ENCODE measurements at places on chromosomes 16 and 17.

DNA sequence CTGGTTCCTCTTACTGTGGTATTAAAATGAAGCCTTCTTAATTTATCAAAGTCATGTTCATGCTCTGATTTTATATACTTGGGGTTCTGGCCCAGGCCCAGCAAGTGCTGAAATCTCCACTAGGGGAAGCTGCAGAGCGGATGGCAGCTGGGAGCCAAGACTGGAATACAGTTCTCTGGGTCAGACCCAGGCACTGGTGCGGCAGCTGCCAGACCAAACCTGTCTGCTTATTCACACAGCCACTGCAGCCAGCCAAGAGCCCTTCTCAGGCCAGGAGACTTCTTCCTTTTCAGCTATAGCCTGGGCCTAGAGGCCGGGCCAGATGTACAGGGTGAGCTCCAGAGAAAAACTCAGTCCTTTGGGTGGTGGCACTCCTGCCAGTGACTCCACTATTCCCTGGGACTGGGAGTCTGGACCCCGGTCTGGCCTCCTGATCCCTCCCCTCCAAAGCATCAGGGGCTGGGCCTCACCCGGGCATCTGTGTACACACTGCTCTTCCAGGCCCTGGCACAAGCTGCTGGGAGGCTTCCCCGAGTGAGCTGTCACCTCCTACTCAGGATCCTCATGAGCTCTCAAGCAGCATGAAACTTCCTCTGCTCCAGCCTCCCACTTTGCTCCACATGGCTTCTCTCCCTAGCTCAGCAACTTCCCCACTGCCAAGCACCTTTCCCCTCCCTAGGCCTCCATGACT lies 24.4 kb downstream of the ATP6V0D1 start:
- no peak for DNase-seq

GRCh38 chr16:64974381-64974780 lies 147.5 kb downstream of the CDH11 start:
- DNase-seq, result no peak

DNA sequence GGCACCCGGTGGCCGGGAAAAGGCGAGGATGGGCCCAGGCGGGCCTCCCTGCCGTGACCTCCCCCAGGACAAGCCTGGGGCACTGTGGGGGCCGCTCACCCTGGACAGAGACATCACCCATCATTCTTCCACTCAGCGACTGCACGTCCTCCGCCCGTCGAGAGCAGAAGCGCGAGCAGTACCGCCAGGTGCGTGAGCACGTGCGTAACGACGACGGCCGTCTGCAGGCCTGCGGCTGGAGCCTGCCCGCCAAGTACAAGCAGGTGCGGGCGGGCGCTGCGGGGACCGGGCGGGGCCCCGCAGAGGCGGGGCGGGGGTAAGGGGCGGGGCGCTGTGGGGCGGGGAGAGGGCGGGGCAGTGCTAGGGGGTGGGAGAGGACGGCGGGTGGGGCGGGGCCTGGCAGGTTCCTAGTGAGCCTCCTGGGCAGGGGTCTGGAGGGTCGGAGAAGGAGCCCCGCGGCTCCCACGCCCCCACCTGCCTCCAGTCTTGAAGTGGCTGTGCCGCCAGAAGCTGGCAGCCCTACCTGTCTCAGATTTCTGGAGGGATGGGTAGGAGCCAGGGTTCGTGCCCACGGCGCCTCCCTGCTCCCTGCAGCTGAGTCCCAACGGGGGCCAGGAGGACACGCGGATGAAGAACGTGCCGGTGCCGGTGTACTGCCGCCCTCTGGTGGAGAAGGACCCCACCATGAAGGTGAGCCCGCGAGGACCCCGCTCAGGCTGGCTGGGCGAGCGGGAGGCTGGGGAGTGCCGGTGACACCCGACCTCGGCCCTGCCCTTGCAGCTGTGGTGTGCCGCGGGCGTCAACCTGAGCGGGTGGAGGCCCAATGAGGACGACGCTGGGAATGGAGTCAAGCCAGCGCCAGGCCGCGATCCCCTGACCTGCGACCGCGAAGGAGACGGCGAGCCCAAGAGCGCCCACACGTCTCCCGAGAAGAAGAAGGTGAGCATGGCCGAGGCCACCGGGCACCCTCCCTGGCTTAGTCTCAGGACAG lies 7.5 kb downstream of the NME3 start:
- DNase-seq, result no peak

GRCh38 chr16:23125277-23125676 lies 24.0 kb downstream of the USP31 start:
- no peak for DNase-seq

DNA sequence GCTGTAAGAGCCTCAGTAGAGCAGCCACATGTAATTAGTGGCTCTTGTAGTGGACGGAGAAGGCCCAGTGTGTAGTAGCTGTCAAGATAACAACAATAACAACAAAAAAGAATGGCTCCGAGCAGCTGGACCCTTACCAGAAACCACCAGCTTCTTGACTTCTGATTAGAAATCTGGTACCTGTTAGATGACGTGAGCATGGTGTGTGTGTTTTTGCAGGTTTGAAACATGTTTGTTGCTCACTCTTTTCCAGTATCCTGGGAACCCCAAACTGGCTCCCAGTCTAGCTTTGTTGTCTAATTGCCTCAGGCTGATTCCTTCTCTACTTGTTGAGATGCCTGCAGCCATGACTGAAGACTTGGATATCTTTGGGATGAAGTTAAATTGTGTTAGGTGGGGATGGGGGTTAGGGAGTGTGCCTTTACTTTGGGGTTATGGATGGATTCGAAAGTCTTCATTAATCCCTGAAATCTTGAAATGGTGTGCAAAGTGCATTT lies 21.0 kb downstream of the IGF2BP1 start:
- no peak for DNase-seq

DNA sequence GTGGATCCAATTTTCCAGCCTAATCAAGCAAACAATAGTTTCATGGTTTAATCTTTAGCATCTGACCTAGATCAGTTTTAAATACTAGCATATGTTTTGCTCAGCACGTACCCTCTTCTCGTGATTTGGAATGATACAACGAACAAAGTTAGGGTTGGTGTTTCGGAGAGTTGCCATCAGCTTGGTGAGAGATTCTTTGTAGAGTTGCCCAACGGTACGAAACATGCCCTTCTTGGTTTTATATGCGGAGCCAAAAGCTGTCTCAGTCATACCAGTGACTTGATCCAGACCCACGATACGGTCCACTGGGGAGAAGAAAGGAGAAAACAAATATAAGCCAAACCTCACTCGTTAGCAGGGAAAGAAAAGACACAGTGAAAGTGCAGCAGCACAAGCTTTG lies 85.3 kb downstream of the NDEL1 start:
- DNase-seq, result no peak

- no peak for DNase-seq
Observed at GRCh38 chr17:44266402-44267164, 1.4 kb downstream of the SLC4A1 start.

DNA sequence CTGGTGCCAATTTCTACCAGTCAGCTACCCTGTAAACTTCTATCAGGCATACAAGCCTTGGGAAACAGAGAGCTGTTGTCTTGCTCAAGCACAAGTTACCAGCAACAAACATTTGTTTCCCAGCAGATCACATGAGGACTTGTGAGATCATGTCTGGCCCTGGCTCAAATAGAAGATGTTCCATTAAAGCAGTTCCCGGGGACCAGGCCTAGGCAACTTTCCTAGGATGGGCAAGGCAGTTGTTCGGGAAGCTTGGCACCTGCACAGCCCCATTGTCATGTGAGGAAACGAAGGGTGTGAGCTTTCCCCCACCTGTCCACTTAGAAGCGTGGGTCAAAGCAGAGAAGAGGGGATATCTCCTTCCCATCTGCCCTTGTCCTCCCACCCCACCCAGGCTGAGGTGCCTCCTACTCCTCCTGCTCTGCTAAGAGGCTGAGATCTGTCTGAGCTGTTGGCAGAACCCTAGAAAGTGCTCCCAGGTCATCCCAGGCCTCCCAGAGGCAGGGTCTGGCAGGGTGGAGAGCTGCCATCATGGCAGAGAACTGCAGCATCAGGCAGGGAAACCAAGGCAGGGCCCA lies 11.2 kb upstream of the SLC47A2 start:
- no peak for DNase-seq

DNA sequence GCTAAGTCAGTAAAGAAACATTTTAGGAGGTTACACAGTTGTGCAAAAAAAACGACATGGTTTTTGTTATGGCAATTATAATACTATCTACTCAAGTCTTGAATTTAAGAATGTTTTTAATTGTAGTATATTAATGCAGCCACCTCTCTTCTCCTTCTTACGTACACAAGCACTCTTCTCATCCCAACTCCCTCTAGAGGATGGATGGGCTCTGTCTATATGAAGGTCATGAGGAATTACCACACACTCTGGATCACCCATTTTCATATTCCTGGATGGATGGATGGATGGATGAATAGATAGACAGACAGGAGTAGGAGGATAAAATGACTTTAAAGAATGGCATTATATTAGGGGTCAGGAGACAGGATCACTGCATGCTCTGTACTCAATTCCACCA lies 120.0 kb downstream of the PHKB start:
- DNase-seq, result no peak

GRCh38 chr16:81703177-81704155 lies 75.6 kb upstream of the PLCG2 start:
- no peak for DNase-seq

DNA sequence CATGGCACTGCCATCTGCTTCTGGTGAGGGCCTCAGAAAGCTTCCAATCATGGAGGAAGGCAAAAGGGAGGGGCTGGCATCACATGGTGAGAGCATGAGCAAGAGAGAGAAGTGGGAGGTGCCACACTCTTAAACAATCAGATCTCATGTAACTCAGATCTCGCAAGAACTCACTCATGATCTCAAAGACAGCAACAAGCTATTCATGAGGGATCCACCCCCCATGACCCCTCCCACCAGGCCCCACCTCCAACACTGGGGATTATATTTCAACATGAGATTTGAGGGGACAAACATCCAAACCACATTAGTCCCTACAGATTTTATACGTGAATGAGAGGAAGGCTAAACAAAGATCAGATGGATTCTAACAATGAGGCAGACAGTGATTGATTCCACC lies 8.9 kb upstream of the TMEM132E start:
- no peak for DNase-seq

DNA sequence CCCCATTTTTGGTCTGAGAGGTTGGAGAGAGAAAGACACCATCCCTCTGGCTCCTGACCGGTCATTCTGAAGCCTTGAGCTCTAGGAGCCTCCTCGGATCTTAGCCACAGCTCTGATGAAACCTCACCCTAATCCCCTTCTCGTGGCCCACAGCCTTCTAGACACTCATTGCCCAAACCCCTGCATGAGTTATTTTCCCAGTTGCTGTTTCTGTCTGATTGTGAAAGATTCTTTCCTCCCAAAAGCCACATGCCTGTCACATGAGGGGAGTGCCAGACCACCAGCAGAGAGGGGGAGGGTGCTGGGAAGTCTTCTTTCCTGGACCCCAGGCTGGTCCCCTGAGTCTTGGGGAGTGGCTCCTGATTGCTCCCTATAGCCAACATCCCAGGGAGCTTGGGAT lies 17.6 kb upstream of the ABR start:
- DNase-seq, result no peak

- DNase-seq, result no peak
Observed at GRCh38 chr17:57530508-57530907, 214.6 kb downstream of the CCDC182 start.

- DNase-seq, result no peak
Observed at GRCh38 chr16:8373676-8374431, 216.5 kb downstream of the TMEM114 start.

GRCh38 chr17:38727736-38728135 lies 2.4 kb upstream of the CISD3 start:
- no peak for DNase-seq

DNA sequence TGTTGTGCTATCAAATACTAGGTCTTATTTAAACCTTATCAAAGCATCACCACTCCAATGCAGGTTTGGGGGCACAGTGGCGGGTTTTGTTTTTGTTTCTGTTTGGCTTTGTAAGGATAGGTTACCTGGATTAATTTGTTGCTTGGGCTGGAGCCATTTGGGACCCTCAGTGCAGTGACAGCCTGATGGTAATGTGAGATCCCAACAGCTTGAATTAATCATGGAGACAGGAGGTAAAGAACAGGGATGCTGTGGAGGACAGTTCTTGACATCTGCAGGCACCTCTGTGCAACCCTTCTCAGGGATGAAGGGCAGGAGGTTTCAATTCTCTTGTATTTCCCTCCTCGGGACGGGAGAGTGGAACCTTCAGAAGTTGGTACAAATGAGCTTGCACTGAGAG lies 40.5 kb downstream of the SHISA9 start:
- no peak for DNase-seq

- no peak for DNase-seq
Observed at GRCh38 chr17:76121932-76122430, 18.4 kb upstream of the EXOC7 start.

DNA sequence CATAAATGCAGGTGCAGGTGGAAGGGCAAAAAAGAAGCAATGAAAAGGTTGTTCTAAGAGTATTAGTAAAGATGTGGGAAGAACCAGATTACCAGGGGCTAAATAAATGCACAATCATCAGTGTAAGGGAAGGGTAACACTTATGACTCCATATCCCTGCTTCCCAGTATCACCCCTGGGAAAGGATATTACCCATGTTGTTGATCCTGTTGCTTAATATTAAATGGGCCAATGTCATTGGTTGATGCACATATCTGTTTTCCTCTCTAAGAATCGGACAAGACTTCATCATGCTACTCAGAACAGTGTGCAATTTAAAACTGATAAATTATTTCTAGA lies 34.7 kb upstream of the ABCA6 start:
- no peak for DNase-seq

- DNase-seq, result no peak
Observed at GRCh38 chr16:72913551-72913950, 134.4 kb downstream of the ZFHX3 start.

- peak; percentile 61 for DNase-seq
Observed at GRCh38 chr17:77409282-77410161, 268.8 kb downstream of the SEC14L1 start.

DNA sequence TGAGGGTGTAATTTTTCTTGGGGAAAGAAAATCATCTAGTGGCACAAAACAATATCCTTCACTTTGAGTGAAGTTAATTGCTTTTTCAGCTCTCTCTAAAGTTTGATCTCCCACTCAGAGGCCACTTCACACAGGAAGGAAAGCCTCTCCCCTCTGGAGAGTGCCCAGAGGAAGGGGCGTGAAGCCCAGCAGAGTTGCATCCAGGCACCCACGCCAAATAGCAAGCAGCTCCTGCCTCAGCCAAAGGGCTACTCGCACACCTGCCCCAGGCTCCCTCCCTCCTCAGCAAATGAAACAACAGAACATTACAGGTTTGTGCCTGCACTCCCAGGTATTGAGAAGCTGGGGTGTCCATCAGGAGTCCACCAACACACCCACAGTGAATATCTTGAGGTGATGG lies 183.0 kb upstream of the RPL38 start:
- no peak for DNase-seq

GRCh38 chr16:75074920-75075687 lies 41.5 kb downstream of the LDHD start:
- DNase-seq, result peak; percentile 84

DNA sequence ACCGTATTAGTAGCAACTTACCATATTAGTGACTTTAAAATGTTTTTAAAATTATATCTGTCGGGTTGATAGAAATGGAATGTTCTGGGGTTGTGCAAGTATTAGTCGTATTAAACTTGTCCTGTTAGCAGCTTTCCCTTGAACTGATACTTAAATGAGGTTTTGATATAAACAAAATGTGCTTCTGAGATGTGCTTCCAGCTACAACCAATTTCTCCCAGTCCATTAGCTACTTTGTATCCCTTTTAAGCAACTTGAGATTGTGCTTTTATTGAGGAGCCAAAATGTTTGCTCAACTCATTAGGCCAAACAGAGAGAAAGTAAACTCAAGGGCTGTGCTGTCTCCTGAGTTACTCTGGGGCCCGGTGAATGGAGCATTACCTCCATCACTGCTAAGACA lies 255.0 kb upstream of the RBFOX1 start:
- no peak for DNase-seq

- no peak for DNase-seq
Observed at GRCh38 chr16:74846714-74847113, 72.1 kb upstream of the FA2H start.

- DNase-seq, result no peak
Observed at GRCh38 chr16:30120340-30121105, 2.5 kb downstream of the MAPK3 start.
